Stimulated activated CD8-positive, alpha-beta memory T cell treated with anti-CD3 and anti-CD28 coated beads, Interleukin-7, amount 100 ng/mL, for 1 hour (primary cell): ENCODE measurements at places on chromosomes 5 and 9.
A peak's percentile ranks its signal among the peaks of the same experiment; 100 is the strongest.

DNA sequence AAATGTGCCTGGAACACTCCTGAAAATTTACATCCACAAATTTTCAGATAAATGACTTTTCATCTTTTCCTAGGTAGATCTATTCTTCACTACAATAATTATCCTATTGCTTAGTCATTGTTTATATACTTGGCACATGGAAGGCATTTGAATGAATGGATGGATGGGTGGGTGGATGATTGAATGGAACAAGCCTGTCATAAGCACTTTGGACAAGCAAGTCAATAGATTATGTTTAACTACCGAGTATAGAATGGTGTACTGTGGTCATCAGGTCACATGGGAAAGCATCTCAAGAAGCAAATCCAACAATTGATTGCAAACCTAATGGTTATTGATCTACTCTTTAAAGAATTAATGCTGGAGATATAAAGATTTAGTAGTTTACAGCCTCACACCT is 114.4 kb upstream of the DMRTA1 start:
- DNase-seq = no peak

DNA sequence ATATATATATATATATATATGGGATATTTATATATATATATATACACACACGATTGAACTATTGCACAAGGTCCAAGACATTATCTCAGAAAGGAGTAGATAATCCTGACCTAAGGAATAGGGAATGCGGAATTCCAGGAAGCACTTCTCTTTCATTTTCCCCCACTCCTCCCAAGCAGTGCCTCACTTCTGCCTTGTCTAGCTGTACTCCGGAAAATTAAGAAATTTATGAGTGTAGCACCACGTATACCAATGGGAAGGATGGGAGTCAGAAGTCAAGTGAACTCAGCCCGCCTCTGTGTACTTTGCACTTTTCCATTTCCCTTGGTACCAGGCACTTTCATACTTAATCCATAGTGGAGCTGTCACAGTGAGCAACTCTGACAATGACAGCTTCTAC is 10.9 kb downstream of the SLC36A1 start:
- no peak for DNase-seq

- no peak for DNase-seq
Observed at GRCh38 chr9:4243113-4243512, 56.8 kb downstream of the GLIS3 start.

- no peak for DNase-seq
Observed at GRCh38 chr9:72478966-72479365, 42.4 kb upstream of the TMC1 start.

GRCh38 chr9:89604729-89605464 is at the start of gene GADD45G:
Gene GADD45G, plus strand, starts transcription at chr9:89605012. Its CDS starts 110 bp downstream, at chr9:89605122.
- peak; percentile 61 for DNase-seq

DNA sequence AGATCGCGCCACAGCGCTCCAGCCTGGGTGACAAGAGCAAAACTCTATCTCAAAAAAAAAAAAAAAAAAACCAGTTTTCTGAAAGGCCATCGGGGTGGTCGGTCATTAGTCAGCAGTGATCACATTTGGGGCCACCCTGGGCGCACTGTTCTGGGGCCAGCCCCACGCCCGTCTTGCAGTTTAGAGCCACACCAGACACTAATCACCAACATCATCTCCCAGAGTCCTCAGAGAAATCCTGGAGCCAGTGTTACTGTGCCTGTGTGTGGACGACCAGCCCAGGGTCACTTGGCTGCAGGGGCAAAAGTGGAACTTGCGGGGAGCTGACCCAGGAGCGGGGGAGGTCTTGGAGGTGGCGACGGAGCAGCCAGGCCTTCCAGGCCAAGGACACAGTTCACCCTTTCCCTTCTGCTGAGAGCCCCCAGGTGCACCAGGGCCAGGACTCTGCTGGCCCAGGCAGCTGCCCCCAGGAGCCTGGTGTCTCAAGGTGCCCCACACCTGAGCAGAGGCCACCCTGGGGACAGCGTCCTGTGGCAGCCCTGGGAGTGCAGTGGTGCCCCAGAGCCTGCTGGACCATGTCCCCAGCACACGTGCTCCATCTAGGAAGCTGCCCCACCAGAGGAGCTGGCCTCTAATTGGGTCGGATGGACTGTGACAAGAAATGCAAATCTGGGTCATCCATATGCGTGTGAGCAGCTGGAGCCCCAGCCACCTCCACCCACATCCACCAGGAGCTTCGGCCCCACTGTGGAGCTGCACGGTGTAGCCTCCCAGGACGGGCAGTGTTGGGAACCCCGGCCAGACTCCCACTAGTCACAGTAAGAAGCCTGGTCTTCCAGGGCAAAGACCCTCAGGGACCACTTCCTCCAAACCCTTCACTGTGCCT is 51.1 kb downstream of the NEK6 start:
- DNase-seq = no peak
